ENCODE measurements at places on chromosomes 2 and 18.

DNA sequence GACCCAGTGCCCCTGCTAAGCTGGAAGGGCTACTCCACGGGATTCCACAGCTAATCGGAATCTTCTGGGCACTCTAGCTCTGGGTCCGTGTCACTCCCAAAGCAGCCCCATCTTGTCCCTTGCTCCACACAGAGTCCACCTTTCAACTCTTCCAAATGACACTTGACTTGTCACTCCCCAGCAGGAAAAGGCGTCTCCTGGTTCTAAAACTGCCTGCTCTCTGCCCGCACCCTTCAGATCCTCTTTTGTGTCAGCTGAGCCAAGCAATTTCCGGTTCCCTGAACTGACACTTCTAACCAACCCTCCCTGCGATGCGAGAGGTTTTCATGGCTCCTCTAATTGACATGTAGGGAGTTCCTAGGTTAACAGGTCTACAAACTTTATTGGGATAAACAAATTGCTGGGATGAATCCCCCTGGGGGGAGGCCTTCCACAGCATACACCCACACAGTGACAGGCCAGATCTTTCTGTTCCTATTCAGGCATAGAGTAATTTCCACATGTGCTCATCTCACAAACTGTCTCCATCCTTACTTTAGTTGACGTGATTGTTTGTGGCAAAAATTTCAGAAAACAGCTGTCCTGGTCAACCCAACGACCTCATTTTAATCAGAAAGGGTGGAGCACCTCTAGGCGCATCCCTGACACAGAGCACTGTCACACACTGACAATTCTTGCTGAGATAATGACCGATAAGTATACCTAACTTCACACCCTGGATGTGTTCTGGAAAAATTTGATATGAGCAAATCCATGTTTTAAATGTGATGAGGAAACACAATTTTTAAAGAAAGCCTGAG is 104.9 kb downstream of the RBMS1 start:
- DNase-seq, result no peak

GRCh38 chr18:48663931-48664847 is 125.4 kb downstream of the CTIF start:
- DNase-seq, result peak; percentile 54

DNA sequence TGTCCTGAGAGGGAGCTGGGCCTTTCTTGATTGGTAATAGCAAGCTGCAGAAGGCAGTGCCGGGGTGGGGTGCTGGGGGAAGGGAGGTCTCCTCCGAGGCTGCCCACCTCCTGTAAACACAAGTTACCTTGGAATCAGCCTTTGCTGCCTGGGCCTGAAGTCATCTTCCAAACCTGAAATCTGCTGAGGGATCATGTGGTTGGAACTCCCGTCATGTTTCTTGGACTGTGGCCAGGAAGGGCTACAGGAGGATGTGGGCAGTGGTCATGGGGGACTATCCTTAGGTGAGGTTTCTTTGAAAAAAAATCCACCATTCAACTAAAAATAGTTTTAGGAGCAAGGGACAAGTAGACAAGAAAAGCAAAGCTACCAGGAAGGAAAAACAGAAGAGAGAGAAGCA is 74.2 kb downstream of the CDK15 start:
- DNase-seq, result no peak

GRCh38 chr2:147739508-147739907 is 105.3 kb upstream of the ACVR2A start:
- DNase-seq, result no peak

DNA sequence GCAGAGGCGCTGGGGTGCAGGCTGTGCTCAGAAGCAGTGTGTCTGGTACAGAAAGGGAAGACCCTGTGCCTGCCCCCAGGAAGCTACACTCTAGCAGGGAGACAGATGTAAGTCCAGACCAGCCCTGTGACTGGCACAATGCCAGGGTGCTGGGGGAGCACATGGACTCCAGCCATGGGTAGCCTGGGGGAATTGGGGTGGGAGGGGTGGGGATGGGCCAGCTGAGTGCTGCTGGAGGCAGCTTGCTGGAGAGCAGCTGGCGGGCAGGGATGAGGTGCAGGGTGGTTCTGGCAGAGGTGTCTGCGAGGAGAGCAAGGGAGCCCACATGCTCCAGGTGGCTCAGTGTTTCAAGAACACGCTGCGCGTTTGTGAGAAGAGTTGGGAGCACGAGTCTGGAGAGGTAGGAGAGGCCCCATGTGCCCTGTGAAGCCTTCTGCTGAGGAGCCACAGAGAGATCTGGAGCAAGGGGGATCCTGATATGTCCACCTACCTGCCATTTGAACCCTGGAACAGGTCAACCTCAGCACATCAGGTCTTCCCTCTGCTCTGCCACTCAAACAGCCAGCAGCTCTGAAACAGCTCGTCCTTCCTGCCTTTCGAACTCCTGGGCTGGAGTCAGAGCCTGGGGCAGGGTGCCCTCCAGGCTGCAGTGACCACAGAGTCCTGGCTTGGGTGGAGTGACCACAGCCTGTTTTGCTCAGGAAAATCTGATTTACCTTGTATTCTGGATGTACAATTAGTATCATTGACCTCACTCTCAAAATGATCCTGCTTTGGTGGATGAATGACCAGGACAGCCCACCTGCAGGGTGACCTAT is 15.1 kb downstream of the ALLC start:
- no peak for DNase-seq

DNA sequence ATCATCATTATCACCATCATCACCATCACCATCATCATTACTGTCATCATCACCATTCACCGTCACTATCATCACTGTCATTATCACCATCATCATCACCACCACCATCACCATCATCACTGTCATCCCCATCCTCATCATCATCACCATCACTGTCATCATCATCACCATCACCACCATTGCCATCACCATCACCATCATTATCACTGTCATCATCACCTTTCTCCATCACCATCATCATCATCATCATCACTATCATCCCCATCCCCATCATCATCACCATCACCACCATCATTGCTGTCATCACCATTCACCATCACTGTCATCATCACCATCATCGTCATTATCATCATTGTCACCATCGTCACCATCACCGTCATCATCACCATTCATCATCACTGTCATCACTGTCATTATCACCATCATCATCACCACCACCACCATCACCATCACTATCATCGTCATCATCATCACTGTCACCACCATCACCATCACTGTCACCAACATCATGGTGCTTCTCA is 9.8 kb downstream of the HPCAL1 start:
- no peak for DNase-seq

DNA sequence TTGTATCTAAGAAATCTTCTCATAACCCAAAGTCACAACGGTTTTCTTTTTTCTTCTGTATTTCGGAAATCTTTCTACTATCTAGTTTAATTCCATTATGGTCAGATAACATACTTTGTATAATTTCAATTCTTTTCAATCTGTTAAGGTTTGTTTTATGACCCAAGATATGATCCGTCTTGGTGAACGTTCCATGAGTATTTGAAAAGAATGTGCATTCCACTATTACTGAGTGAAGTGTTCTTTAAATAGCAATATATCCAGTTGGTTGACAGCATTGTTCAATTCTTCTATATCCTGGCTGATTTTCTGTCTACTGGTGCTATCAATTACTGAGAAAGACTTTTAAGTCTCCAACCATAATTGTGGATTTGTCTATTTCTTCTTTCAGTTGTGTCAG is 414.5 kb downstream of the TNS1 start:
- DNase-seq, result no peak

DNA sequence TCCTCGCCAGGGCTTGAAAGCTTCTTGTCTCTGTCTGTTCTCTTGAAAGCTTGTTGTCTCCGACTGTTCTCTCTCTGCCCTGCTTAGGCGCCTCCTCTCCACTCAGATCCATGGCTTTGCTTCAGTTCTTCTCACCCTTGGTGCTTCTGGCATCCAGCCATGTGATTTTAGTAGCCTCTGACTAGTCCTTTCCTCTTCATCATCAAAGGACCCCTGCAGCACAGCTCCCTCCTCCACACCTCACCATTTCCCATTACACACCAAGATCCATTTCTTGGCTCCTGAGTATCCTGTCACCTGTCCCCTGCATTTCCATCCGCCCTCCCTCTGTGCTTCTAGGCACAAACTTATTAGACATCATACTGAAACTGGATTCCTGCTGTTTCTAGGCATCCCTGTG is 59.4 kb downstream of the ZNF236 start:
- DNase-seq, result no peak

- no peak for DNase-seq
These were observed 105.2 kb downstream of the NETO1 start for GRCh38 chr18:72762515-72763122.

DNA sequence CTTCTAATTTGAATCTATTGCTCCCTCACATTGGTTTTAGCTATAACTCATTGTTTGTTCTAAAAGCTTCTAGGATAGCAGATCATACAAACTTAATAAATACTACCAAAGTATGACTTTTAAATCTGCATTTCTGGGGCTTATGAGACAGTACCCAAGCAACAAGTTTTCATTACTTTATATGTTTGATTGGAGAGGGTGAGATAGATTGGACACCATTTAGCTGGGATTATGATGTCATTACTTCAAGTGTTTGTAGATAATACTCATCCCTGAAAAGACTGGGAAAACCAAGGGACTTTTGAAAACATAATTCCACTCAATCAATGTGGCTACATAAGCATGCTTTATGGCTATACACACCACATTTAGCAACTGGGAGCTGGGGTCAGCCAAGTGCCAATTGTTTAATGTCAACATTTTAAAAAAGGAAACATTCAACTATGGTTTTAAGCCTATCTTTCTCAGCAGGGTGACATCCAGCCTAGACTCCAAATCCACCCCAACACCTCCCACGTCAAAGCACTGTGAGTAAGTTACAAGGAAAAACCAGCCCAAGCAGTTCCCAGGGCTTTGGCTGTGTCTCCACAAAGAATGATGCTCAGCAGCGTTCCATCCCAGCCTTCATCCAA is 119.9 kb downstream of the ETAA1 start:
- no peak for DNase-seq

DNA sequence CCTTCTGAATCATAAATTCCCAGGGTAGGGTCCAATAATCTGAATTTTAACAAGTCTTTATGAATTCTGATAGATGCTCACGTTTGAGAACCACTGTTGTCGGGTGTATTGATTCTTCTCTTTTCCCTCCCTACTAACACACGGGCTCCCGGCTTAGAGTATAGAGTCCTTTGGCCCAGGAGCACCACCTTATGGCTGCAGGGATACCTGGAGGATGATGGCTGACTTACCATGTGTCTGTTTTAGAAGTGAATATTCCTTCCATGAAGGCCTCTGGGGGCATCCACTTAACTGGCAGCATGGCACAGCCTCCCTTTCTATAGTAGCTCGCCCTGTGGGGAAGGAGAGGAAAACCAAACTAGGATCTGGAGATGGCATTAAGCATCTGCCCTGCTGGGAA is 91.7 kb downstream of the CLIP4 start:
- no peak for DNase-seq

DNA sequence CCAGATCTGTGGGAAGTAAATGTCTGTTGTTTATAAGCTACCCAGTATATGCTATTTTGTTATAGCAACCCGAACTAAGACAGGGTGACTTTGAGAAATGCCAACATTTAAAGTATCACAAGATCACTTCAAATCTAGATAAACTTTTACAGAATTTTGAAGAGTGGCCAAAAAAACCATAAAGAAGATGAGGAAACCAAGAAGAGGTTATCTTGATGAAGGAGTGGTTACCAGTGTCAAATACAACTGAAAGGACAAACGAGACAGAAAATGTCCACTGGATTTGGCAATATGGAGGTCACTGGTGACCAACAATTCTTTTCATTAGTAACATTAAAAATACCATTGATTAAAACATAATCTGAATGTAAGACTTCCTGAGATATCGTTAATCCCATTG is 235.7 kb downstream of the DYM start:
- no peak for DNase-seq

DNA sequence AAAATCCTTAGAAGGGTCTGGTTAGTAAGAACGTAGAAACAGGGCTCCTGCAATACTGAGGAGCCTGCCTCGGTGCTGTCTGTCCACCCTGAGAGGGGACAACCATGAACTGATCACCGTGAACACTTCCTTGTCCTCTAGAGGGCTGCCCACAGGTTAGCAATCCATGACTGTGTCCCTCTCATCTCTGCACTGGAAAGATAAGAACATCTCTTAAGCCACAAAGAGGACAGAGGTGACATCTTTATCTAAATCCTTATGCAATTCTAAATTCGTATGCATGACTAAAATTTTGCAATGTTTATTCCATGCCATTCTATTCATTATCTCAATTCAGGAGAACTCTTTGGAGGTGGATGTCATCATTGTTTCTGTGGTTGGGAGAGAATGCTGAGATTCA is 12.8 kb downstream of the EFR3B start:
- DNase-seq, result no peak

DNA sequence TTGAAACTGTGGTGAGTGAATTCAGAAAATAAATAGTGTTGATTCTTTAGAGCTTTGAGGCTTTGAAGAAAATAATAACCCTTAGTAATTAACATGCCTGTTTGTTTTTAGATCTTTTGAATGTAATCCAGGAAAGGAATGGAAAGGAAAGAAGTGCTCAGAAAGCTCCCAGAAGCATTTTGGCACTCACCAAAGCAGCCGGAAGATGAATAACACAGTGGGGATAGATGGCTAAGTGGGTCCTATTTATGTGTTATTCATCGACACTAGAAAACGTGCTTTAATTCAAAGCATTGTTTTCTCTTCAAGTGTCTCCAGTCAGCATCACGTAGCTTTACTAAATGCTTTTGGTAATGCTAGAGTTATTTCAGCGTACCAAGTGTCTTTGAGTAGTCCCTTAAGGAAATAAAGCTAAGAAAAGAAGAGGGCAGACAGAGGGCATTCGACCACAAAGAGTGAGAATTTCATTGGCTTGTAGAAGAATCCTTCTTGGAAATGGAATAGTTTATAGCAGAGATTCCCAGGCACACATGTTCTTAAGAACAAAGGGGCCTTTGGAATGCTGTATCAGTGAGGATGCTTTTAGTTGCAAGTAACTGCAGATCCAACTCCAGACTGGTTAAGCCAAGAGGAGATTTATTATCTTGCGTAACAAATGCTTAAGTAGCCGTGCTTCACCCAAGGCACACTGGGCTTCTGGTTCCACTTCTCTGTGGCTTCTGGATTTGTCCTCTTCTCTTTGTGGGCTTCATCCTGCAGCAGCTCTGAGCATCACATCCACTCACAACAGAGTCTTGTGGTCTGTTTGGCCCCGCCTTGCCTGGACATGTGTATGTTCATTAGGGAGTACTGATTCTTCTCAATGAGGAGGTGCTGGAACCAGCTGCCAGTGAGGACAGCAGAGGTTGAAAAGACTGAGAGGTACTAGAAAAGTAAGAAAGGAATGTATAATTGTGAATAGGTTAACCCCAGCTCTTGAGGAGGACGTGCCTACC is 63.6 kb upstream of the LTBP1 start:
- DNase-seq, result no peak

- no peak for DNase-seq
These were observed 233.5 kb upstream of the ZEB2 start for GRCh38 chr2:144753416-144753815.

- peak; percentile 19 for DNase-seq
These were observed 252.3 kb downstream of the MBD5 start for GRCh38 chr2:148273158-148273691.

DNA sequence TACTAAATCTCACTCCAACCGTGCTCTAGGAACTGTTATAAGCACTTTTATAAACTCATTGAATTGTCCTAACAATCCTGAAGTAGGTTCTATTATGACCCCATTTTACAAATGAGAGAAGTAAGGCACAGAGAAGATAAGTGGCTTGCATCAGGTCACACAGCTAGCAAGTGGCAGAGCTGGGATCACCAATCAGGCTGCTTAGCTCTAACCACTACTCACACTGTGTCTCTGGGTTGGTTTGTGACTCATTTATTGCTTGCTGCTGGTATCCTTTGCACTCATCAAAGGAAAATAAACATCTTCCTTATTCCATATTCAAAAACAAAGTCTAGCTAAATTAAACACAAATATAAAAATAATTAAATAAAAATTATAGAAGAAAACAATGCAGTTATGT is 42.5 kb upstream of the IL1R2 start:
- DNase-seq, result no peak

- DNase-seq, result no peak
These were observed 12.5 kb upstream of the TANC1 start for GRCh38 chr2:158955842-158956365.
